NCI-H146 (cell line): ENCODE measurements at places on chromosomes 11 and 22.

GRCh38 chr22:17724678-17725499 lies 49.4 kb downstream of the BID start:
- DNase-seq, result no peak

DNA sequence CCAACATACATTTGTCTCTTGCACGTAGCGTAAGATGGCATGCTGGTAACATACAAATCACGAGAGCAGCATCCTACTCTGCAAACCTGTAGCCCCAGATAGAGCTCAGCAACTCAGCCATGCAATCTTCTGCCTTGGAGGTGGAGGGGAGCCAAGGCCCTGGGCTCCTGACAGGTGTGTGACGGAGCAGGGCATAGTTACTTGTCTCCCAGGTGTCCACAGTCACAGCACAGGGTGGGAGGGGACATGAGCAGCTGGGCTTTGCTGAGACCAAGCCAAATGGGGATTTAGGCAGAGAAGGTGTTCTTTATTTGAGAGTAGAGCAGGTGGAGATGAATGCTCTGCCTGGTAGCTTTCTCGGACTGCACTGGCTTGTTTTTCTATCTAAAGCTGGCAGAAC lies 111.7 kb downstream of the TEAD1 start:
- DNase-seq, result peak; percentile 87

GRCh38 chr11:112597286-112597790 lies 336.7 kb upstream of the PLET1 start:
- no peak for DNase-seq

DNA sequence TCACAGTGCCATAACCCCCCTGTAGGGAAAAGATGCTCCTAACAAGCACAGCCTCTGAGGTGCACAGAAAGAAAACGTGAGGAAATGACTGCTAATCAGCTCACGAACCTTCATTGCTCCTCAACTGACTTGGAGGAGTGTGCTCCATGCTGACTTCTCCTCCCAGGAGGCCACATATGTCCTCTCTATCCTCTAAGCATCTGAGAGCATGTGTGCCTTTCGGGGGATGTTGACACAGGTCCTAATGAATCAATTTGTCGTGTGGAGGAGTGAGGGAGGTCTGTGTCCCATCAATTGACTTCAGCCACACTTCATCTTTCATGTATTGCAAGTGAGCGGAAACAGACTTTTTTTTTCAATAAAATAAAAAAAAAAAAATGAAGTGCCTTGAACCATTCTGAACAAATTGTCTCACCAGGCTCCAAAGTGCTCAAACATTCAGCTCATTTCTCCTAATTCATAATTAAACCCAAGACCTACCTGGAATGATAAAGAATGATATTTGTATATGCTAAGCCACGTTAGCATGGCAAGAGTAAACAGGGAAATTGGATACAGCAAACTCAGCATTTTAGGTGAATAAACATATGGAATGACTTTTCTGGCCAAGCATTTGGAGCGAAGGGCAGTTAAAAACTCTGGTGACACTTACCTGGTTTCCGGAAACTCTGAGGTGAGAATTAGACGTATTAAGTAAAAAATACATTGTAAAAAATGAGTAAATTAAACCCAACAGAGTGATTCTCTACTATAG lies 317.6 kb upstream of the FAT3 start:
- peak; percentile 40 for DNase-seq

DNA sequence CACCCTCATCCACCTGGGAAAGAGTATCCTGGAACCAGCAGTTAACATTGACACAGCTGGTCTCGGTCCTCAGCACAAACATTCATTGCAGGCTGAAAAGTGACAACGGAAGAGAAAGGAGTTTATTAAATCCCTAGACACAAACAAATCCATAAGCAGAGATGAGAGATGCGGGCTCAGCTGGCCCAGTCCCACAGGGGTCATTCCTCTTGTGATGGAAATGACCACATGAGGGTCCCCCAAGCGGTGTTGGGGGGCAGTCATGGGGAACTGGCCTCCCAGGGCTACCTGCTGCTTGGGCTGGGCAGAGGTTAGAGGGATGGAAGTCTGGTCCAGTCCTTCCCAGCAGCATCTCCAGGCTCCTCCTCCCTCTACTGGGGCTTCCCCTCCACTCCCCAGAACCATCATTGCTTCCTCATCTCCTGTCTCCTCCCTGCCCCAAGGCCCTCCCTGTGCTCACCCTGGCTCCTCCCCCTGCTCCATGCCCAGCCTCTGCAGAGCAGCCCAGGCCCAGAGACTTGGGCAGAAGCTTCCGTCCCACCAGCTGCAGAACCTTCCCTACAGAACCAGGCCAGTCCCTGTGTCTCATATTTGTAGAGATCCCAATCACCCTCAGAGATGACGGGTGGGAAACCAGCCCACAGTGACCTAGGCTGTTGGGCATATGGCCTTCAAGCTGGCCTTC lies 5.4 kb upstream of the IGLL5 start:
- DNase-seq, result peak; percentile 57

DNA sequence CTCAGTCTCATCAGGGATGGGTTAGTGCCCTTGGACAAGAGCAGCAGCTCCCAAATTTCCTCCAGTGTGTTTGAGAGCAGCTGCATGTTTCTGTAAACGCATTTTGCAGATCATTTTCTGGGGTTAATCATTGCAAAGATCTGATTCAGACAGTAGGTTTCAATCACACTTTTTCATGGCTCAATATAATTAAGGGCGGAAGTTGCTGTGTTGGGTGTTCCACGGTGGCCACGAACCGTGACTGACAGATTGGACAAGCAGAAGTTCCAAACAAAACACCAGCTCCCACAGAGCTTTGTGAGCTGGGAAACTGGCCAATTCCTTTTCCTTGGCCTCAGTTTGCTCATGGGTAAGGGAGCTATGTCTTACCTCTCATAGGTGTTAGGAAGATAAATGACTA lies 8.4 kb upstream of the RASSF10 start:
- DNase-seq, result no peak
